ENCODE measurements at places on chromosomes 16 and 17.

DNA sequence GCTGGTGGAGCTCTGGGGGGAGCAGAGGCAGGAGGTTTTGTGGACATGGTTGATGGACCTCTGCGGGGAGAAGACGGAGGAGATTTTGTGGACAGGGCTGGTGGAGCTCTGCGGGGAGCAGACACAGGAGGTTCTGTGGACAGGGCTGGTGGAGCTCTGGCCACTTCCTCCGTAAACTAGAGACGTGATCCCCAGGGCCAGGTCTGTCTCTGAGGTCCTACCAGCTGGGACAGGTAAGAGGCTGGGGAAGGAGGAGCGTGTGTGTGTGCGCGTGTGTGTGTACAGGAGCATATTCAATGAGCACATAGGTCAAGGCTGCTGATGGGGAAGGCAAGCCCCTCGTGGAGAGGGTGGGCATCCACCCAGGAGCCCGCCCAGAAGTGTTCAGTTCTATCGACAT is 20.6 kb downstream of the RPH3AL start:
- peak; percentile 53 for DNase-seq

GRCh38 chr16:64356267-64356666 is 765.6 kb downstream of the CDH11 start:
- DNase-seq, result no peak

GRCh38 chr17:14458724-14459123 is 157.8 kb downstream of the HS3ST3B1 start:
- DNase-seq, result no peak

- peak; percentile 60 for DNase-seq
Observed at GRCh38 chr16:57846078-57846697, 43.9 kb upstream of the KIFC3 start.

- no peak for DNase-seq
Observed at GRCh38 chr17:64106918-64107317, 23.0 kb downstream of the ERN1 start.

- no peak for DNase-seq
Observed at GRCh38 chr17:10149573-10150399, 48.6 kb downstream of the GAS7 start.

- peak; percentile 76 for DNase-seq
Observed at GRCh38 chr17:79843816-79844800, 4.9 kb upstream of the CBX4 start.

GRCh38 chr17:15446036-15446435 is 21.4 kb downstream of the CDRT4 start:
- no peak for DNase-seq

- DNase-seq, result no peak
Observed at GRCh38 chr17:51423421-51424160, 163.2 kb downstream of the UTP18 start.

GRCh38 chr16:2833776-2834175 is 3.7 kb downstream of the ZG16B start:
- DNase-seq, result no peak
